ENCODE measurements at places on chromosomes 6 and 20. TPM values are rescaled to one million over a fixed set of nuclear protein-coding genes. Genes with fewer than 3 reads are reported as not detected.

Gene LY6G5C
- total RNA-seq, result 6.3 TPM

Gene RIN2
- total RNA-seq, result not detected

Gene RIPK1
- 35.8 TPM for total RNA-seq

Gene SLC17A3
- 0.66 TPM for total RNA-seq

Gene POM121L2
- total RNA-seq, result not detected

Gene FAM83C
- not detected for total RNA-seq

Gene ESR1
- 3.6 TPM for total RNA-seq

Gene PCSK2
- not detected for total RNA-seq

Gene ZSCAN26
- total RNA-seq, result 9.6 TPM

Gene BEND3
- total RNA-seq, result 4.0 TPM

Gene CABLES2
- total RNA-seq, result 18.2 TPM

Gene BEND6
- total RNA-seq, result not detected

Gene RIMS4
- not detected for total RNA-seq

Gene TENT5A
- total RNA-seq, result 0.78 TPM

Gene KPNA5
- total RNA-seq, result 9.8 TPM

Gene SLC13A3
- 0.12 TPM for total RNA-seq

Gene NRM
- total RNA-seq, result 32.3 TPM

Gene HLA-E
- total RNA-seq, result 499 TPM

Gene GNMT
- total RNA-seq, result 0.71 TPM

Gene TMEM181
- 18.2 TPM for total RNA-seq

Gene DYNLT1
- 122 TPM for total RNA-seq

Gene ARMH2
- total RNA-seq, result 1.6 TPM

Gene CD40
- total RNA-seq, result 3.2 TPM

Gene CBFA2T2
- 18.9 TPM for total RNA-seq
